ENCODE measurements at places on chromosomes 16 and 17. TPM values are rescaled to one million over a fixed set of nuclear protein-coding genes. Genes with fewer than 3 reads are reported as not detected.

DNA sequence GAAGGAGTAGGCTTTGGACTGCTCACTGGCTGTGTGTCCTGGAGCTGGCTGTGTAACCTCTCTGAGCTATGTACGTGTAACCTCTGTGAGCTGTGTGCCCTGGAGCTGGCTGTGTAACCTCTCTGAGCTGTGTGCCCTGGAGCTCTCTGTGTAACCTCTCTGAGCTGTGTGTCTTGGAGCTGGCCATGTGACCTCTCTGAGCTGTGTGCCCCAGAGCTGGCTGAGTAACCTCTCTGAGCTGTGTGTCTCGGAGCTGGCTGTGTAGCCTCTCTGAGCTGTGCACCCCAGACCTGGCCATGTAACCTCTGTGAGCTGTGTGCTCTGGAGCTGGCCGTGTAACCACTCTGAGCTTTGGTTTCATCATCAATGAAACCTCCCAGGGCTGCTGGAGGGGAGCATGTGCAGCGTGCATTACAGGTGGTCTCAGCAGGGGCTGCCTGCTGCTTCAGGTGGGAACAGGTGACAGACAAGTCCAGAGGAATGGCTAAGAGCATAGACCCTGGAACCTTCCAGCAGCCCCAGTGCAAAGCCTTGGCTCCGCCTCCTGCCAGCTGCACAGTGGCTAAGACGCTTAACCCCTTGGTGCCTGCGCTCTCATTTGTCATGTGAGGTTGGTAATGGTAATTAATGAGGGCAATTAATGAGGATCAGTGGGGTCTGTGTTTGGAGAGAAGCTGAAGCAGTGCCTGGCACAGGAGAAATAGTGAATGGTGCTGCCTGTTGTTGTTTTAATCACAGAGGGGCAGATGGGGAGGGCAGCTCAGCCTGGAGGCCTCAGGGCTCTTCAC, 86.7 kb downstream of the KATNIP start:
- DNase-seq, result no peak

DNA sequence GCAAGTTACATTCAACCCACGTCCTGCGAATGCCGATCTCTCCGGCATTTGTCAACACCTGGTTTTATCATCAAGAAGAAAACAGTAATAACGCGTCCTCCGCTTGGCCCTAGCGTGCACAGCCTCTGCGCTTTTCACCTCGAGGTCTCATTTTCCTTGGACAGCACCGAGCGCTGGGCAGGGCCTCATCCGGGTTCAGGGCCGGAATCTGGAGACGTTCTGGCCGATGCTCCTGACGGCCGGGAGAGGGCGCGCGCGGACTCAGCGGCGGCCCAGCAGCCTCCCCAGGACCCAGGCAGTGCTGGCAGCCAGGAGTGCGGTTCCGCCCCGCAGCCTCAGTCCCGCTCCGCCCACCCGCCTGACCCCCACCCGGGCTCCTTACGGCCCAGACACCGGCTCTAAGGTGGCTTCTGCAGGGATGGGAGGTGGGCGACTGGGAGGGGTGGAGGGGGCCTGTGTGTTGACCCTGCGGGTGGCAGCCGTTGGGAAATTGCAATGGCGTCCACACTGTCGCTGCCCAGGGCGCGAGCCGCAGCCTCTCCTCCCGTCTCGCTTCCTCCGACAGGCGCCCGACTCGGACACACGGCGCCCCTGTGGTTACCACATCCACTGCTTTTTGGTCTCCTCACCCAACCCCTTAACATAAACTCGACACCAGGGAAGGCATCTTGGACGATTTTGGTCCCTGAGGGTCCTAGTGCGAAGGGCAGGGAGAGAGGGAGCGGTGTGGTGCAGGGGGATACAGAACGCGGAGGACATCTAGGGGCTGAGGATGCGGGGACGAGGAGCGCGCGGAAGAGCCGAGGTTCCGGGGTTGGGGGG, 7.4 kb upstream of the FLYWCH1 start:
- peak; percentile 91 for DNase-seq

DNA sequence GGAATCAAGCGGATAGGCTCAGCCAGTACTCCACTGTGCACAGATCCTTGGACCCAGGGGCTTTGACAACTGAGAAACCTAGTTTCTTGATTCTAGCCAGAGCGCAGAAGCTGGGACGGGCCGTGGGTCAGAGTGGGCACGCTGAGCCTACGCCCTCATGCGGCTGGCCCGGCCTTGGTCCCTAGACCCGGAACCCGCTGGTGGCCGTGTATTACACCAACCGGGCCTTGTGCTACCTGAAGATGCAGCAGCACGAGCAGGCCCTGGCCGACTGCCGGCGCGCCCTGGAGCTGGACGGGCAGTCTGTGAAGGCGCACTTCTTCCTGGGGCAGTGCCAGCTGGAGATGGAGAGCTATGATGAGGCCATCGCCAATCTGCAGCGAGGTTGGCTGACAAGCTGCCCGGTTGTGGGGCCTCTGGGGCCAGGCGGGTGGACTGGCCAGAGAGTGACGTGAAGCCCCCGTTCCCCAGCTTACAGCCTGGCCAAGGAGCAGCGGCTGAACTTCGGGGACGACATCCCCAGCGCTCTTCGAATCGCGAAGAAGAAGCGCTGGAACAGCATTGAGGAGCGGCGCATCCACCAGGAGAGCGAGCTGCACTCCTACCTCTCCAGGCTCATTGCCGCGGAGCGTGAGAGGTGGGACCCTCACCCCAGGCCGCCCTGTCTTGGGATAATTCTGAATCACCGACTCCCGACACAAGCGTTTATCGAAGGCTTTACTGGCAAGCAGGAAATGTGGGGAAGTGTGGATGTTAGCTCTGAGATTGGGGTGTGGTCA, 946 bp downstream of the STUB1 start:
- no peak for DNase-seq

DNA sequence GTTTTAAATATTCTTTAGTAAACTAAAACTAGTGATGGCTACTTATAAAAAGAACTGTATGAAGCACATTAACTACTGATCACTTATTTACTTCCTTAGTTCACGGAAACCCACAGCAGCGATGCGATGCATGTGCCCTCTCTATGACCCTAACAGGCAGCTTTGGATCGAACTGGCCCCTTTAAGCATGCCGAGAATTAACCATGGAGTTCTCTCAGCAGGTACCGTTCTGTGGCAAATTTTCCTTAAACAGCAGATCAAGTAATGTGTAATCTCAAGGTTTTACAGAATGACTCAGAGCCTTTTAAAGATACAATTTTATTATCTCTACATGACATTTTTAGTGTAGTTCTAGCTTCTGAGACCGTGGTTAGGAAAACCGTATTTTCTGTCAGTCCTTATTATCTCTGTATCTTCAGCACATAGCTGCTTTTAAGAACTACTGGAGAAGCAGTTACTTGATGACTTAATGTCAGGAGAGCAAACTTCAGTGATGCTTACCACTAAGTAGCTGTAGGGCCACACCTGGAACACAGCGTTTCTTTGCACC, 43.0 kb downstream of the GAN start:
- peak; percentile 68 for DNase-seq

DNA sequence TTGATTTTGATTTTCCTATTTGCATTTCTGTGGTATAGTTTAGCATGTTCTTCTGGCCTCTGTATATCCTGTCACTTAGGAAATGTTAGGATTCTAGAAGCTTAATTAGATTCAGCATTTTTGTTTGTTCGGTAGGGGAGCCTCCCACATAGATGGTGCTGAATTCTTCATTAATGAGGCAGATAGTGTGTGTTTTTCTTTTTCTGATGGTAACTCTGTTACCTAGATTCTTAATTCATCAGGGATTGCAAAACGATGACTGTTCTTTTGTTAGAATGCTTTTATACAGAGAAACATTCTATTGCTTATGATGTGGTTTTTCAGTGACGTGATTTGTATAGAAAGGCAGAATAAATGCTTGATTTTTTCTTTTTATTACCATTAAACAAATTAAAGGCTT, 19.0 kb downstream of the BANP start:
- no peak for DNase-seq

- DNase-seq, result no peak
Measured at GRCh38 chr16:65287307-65287706, 165.4 kb upstream of the CDH11 start.

DNA sequence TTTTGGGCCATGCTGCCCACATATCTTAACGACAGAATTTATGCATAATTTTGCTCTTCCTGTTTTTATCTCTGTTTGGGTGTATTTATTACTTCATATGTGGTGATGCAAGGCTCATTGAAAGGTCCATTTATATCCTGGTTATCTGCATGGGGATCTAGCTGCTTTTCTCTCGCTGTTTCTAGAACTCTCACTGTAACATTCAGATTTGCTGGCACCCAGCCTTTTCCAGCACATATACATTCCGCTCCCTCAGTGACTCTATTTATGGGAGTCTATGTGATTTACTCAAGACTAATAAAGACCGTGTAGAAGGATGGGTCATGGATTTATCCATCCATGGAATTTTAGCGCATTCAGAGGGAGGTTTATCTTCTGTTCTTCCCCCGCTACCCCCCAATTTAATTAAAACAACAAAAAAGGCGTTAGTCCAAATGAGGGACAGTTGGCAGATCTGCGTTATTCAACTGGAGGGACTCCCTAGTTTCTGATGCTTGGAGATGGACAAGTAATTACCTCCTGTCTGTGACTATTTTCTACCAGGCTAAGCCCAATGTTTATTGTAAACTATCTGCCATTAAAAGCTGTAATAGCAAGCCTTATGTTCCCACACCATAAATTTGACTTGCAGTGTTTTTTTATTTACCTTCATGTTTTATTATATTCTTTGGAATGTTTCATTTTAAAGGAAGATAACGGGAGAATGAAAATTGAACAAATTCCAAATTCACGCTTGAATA, 19.8 kb upstream of the MARCHF10 start:
- DNase-seq, result peak; percentile 79

- no peak for DNase-seq
Measured at GRCh38 chr17:38918129-38918913, 7.1 kb upstream of the LASP1NB start.

- DNase-seq, result peak; percentile 78
Measured at GRCh38 chr16:86575754-86576557, 2.4 kb upstream of the FOXL1 start.

DNA sequence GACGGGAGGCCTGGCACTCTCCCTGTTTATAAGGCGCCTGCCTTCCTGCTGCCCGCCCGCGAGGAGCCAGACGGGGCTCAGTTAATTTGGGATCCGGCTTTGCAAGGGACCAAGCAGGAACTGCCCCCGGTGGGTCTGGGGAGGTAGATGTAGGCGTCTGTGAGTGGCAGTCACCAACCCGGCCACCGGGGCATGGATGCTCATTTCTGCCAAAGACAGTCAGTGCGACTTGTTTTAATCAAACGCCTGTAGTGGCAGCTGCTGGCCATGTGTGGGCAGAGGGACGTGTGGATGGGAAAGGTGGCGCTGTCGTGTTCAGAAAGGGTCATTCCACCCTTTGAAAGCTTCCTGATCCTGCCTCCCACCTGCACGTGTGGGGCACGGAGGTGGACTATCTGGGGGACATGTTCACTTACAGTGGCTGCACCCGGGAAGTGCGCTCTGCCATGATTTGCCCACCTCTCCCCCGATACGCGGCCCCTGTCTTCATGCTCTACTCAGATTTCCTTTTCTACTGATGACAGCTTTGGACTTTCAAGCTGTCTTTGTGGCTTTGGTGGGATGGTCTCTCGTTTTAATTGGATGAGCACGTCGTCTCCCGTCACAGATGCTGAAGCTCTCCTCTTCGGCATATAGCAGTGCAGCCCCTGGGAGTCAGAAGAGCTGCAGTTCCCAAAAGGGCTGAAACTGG, 60.3 kb upstream of the CIBAR2 start:
- DNase-seq, result peak; percentile 45

- no peak for DNase-seq
Measured at GRCh38 chr17:70375813-70376770, 206.8 kb downstream of the KCNJ2 start.

DNA sequence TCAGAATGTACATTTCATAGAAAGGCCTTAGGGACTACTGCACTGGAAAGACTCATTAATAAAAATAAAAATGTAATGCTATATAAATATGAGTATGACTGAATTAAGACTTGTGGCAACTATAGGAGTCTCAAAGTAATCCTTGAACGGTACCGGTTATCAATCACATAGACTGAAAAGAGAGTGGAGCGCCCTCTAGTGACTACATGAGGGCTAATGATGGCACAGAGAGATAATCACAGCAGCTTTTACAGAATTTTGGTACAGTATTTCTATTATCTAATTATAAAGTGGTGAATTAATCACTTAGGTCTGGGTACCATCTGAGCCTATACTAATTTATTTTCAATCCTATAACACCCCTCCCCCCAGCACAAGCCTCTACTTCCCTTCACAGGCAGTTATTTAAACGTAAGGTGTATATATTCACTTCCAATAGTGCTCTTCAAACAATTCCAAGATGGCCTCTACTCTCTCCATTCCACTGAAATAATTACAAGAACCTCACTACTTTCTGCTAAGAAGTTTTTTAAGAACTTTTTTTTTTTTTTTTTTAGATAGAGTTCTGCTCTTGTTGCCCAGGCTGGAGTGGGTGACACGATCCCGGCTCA, 40.7 kb upstream of the ANKFY1 start:
- peak; percentile 34 for DNase-seq

DNA sequence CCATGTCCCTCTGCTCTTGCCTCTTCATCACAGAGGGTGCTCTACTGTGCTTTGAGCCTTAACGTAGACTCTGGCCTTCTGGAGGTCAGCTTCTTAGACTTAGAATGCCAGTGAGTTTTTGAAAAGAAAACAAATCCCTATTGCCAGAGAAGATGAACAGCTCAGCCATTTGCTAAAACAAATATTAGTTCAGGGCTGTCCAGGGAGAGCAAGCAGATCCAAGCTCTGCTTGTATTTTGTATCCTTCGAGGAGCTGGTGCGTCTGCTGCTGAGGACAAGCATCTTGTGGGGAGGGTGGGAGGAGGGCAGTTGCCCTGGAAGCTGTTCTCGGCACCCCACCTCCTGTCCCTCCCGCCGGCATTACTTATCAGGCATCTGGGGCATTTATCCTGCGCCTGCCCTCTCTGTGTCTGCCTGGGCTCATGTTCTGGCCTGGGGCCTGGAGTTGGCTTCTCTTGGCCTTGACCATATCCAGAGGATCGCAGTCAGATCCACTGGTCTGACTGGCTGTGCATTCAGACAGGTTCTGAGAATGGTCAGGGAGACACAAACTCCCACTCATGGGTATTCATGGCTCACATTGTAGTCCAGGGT, 173.1 kb upstream of the NLRP1 start:
- DNase-seq, result no peak

Gene DUS2
- total RNA-seq, result 5.8 TPM

Gene KSR1
- total RNA-seq, result 43.1 TPM

Gene MMD
- 13.7 TPM for total RNA-seq

Gene ZNF750
- total RNA-seq, result 2.4 TPM

Gene LGALS9
- 4.1 TPM for total RNA-seq

Gene CSF3
- total RNA-seq, result 39.5 TPM

Gene PRCD
- 1.9 TPM for total RNA-seq

Gene TPSD1
- total RNA-seq, result not detected

Gene MAP3K3
- total RNA-seq, result 33.7 TPM

Data from umbilical cord (tissue), 2 donors.